Mesenteric fat pad (tissue), 1 donor: ENCODE measurements at places on chromosomes 7 and 10. TPM values are rescaled to one million over a fixed set of nuclear protein-coding genes. Genes with fewer than 3 reads are reported as not detected.
A peak's percentile ranks its signal among the peaks of the same experiment; 100 is the strongest.

DNA sequence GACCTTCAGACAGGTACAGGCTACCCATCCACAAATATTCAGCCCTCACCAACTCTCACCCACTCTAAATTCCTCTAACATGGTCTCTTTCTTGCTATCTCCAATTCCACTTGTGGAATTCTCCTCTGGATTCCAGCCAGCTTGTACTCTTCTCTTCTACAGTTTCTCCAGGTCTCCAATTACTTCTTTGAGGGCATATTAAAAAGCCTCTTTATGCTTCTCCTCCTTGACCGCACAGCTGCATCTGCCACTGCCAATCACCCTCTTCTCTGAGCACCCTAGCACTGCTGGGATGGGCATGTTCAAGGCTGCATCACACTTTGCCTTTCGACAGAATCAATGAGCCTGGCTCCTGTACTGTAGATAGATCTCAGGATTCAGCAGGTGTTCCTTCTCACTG lies 101.5 kb upstream of the ANKRD1 start:
- no peak for DNase-seq

DNA sequence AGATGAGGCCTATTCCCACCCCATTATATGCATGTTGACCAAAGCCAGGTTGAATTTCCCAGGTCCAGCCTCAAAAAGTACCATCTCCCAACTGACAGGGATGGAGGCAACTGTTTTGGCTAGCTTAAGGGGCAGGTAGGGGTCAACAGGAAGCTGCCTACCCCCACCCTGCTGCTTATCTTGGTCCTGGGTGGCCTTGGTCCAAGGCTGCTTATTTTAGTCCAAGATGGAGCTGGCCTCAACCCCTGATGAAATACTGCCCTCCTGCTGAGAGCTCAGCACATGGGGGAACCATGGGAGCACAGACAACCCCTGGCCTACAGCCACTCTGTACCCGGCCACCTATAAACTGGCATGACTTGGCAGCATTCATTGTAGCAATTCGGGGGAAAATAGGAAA lies 23.1 kb downstream of the MYO1G start:
- peak; percentile 30 for DNase-seq

DNA sequence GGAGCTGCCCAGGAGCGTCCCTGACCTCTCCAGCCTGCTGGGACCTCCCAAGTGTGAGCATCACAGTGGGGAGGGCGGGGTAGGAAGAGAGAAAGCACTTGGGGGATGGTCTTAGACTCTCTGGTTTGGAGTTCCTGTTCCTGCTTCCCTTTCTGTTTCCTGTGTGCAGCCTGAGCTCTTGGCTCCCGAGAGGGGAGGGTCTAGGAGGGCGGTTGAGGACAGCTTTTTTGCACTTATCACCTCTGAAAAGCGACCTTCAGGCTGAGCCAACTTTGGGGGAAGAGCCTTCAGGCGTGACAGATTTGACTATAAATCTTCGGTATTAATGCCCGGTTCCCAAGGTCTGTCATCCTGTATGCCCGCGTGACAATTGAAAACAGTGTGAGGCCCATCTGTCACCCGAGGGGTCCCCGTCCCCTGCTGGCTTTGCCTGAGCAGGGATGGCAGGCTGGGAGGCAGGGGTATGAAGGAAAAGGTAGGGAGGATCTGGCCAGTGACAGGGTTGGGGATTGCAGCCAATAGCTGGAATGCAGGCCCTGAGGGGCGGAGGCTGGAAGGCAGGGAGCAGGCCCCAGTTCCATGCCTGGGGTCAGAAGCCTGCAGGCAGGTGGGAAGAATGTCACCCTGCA lies 78.6 kb downstream of the CDH23 start:
- DNase-seq = no peak

- DNase-seq = no peak
Observed at GRCh38 chr10:36023939-36024338, 381.8 kb upstream of the FZD8 start.

- DNase-seq = no peak
Observed at GRCh38 chr10:43082087-43082486, 5.2 kb downstream of the RET start.

- no peak for DNase-seq
Observed at GRCh38 chr7:137329411-137329810, 14.1 kb downstream of the PTN start.

DNA sequence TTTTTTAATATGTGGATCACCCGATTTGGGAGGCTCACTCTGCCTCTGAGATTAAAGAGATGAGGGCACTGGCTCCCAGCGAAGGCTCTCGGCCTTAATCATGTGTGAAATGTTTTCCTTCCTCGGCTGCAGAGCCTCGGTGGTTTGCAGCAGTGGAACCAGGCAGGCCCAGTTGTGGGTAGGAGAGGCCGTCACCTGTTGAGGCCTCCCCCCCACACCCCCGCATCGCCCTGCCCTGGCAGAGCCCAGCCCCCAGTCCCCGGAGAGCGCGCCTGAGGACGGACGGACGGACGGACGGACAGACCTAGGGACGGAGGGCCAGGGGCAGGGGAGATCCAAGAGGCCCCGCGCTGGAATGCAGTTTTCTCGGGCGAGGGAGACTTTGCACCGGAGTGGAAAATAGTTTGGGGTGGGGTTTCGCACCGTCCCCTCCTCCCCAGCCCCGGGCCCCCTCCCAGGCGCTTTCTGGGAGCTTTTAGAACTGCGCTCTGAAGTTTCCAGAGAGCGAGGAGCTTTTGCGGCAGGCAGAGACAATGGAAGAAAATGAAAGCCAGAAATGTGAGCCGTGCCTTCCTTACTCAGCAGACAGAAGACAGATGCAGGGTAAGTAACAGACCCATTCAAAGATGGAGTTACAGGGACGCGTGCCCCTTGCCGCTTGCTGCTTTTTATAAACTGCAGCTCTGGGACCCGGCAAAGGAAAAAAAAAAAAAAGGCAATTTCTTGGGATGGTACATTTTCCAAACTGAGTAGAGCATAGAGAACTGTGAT lies at the start of gene KIAA1217:
TSS of gene KIAA1217 (plus strand) at position 478 of the 771 bp plus-strand sequence. CDS start at position 534, 56 bp downstream.
- DNase-seq = no peak

DNA sequence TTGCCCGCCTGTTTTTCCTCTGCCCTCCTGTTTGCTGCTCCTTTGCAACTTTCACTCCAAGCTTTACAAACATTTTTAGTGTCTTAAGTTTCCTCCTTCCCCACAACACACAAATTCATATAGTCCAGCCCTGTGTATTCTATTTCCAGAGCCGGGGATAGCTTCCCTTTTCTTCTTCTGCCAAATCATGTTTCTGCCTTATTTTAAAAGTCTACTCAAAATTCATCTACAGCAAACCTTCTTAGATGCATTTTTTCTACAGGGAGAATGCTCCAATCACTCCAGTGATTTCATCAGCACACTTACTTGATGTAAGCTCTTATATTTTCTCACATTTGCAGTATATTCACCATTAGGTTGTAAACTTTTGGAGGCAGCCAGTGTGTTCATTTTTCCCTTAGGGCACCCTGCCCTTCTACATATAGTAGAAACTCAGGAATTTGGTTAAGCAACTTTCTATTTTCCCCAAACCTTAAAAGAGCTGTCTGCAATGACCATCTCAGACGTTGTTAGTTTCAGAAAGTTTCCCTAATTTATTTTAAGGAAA lies 12.4 kb upstream of the ACTA2 start:
- no peak for DNase-seq

GRCh38 chr10:61279400-61279799 lies 173.8 kb downstream of the TMEM26 start:
- DNase-seq = no peak

- DNase-seq = no peak
Observed at GRCh38 chr10:61904733-61905725, 3.5 kb downstream of the ARID5B start.

DNA sequence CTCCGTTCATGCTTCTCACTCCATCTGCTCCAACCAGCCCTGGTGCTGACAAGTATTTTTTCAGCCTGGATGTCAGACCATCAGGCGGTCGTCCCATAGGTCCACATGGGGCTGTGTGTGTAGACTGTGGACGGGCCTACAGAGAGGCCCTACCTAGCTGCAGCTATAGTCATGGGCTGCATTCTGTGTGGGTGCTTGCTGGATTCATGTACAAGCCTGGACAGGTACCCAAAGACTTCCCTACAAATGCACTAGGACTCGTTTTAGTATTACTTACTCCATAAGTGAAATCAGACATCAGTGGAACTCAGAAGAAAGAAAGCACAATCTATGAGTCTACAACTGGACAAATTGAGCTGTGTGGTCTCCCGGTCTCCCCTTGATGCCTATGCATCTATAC lies 146.8 kb downstream of the PKD1L1 start:
- no peak for DNase-seq

GRCh38 chr10:117690359-117690758 lies 147.8 kb downstream of the EMX2 start:
- DNase-seq = no peak

DNA sequence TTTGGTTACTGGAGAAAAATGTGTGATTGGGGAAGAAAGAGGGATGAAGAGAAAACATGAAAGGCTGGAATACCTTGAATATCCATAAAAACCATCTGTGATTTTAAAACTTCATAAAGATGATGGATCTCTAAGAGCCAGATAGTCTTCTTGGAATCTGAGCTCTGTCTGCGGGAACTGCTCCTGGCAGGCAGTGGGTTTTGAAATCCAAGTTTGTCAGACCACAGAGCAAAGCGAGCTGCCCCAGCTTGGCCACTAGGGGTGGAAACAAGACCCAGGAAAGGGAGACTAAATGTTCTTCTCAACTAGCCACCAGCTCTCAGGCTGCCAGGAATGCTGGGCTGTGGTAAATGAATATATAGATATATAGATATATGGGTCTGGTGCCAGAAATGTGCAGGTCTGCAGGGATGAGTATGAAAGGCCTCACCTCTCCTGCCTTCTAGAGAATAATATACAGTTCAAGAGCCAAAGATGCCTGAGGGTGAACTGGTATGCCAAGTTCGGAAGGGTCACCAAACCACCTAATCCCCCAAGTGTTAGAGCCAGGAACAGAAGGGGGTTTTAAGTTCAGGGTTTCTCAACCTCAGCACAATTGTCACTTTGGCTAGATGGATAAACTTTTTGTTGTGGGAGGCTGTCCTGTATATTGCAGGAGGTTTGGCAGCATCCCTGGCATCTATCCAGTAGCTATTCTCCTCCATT lies 208.8 kb downstream of the KCNMA1 start:
- no peak for DNase-seq

DNA sequence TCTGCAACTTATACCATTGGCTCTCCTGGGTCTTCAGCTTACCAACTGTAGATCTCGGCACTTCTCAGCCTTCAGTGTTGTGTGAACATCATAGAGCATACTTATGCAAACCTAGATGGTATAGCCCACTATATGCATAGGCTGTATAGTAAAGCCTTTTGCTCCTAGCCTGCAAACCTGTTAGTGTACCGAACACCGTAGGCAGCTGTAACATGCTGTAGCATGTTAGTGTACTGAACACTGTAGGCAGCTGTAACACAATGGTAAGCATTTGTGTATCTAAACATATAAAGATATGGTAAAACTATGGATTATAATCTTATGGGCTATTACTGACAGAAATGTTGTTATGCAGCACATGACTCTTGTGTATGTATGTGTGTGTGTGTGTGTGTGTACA lies 256.9 kb downstream of the WDR11 start:
- DNase-seq = no peak

DNA sequence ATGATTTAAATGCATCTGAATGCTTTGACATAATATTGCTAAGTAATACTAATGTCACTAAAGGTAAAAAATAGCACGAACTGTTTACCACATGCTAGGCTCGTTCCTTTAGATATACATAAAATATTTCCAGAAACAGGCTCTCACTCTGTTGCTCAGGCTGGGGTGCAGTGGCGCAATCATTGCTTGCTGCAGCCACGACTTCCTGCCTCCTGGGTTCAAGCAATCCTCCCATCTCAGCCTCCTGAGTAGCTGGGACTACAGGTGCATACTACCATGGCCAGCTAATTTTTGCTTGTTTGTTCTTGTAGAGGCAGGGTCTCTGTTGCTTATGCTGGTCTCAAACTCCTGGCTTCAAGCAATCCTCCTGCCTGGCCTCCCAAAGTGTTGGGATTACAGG lies 183.3 kb downstream of the SGMS1 start:
- no peak for DNase-seq

DNA sequence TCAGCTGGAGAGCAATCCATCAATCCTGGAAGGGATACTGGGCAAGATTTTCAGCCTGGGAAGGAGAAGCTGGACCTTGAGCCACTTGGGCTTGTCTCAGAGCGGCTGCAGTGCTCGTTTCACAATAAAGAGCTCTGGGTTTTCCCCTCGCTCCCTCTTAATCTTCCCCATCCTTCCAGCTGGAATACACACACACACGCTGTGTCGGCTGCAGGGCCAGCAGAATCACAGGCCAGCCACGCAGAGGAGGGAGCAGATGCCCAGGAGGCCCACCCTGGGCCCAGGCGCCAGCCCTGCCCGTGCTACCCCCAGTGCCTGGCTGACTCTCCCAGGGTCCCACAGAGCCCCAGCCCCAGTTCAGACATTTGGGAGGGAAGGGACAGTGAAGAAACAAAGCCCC lies 255.1 kb downstream of the TNS3 start:
- DNase-seq = no peak

GRCh38 chr7:32670110-32671025 lies 175.1 kb downstream of the AVL9 start:
- no peak for DNase-seq

DNA sequence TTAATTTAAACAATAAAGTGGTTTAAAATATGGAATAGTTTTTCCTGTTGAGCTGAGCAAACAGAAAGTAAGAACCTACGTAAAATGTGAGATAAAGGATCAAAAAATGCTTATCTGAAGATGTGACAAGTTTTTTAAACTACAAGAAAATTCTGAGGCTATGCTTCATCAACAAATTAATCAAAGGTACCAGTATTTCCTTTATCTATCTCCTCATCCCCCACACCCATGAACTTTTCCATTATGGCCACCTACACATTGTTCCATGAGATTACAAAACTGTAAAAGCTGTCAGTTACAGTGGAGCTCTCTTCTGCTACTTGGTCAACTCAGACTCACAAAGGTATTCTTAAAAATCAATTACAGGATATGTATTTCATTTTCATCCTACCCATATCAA lies 77.4 kb downstream of the ARHGAP12 start:
- DNase-seq = no peak

DNA sequence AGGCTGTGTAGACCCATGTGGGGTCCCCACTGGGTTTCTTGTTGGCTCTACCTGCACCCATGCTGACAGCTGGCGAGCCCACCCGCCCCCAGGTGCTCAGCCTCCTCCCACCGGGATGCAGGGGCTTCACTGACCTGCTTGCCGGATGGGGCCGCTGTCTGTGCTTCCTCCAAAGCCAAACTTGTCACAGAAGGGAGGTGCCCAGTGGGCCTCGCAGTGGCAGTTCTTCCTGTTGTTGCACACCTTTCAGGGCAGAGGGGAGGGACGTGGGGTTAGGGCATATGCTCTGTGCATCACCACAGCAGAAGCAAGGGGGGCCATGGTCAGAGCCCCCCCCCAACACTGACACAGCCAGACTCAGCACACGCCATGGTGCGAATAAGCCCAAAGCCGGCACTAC lies 146.5 kb downstream of the FANK1 start:
- no peak for DNase-seq

Gene SPAM1
- total RNA-seq = not detected

Gene CTBP2
- total RNA-seq = 56.5 TPM

Gene GPRIN2
- not detected for total RNA-seq

Gene MMD2
- total RNA-seq = not detected

Gene ZNF853
- 4.1 TPM for total RNA-seq

Gene IGFBP3
- 223 TPM for total RNA-seq

Gene GNAT3
- not detected for total RNA-seq

Gene DNAH11
- 0.26 TPM for total RNA-seq

Gene TRIL
- 3.7 TPM for total RNA-seq
